Nephron progenitor cell (in vitro differentiated cells): ENCODE measurements at places on chromosomes 11 and 22.

- DNase-seq: no peak
These were observed 27.5 kb downstream of the FBXO7 start for GRCh38 chr22:32501836-32502752.

- no peak for DNase-seq
These were observed 23.5 kb upstream of the ANKK1 start for GRCh38 chr11:113363996-113364641.

DNA sequence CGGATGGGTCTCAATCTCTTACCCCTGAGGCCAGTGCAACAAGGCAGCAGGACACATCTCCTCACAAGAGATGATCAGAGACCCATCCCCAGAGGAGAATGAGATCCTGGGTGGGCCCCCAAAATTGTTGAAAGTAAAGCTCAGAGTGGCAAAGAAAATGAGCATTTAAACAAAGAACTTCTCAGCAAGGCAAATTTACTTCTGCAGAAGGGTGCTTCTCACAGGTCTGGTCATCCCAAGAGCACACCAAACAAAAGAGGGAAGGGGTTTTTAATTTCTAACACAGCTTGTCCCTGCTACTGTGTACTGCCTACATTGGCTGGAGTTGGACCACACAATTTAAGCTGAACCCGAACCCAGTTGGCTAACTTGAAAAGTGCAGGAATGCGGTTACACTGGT lies 1628.6 kb upstream of the RAG2 start:
- DNase-seq: no peak

- no peak for DNase-seq
These were observed 1.9 kb downstream of the CRYBB1 start for GRCh38 chr22:26615830-26616435.

DNA sequence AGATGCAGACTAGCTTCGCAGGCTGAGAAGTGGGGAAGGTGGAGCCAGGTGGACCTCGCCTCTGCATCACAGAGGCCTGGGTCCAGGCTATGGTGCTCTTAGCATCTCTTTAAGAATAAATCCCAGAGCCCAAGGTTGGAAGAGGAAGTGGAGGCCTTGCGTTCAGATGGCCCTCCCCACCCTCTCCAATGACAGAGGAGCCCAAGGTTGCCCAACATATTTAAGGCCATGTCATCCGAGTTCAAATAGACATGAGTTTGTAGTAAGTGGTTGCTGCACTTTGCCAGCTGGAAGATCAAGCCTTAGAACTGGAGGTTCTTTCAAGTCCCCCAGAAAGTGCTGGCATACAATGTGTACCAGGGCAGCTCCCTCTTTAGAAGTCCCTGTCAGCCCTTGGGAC lies 47.1 kb upstream of the HORMAD2 start:
- DNase-seq: no peak

DNA sequence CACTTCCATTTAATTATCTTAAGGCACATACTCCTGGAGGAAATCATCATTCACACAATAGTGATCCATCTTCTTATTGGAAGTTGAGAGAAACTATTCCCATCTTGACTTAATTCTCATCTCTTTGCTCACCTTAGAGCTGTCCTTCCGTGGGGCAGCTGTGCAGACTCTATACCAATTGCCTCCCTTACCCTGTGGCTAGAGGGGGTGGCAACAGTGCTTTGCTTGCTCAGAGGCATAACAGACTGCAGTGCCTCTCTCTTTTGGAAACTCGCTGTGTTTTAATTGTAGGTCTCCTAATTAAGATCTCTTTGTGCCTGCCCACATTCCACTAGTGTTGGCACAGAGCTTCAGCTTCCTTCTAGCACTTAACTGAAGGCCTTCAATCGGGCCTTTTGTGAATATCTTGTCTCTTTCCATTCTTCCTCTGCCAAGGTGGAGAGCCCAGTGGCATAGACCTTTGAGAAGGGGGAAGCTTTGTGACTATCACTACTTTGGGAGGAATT lies 5.5 kb downstream of the KMT2A start:
- DNase-seq: no peak

GRCh38 chr11:10305964-10306918 lies 1.4 kb downstream of the ADM start:
- DNase-seq: peak; percentile 58

- DNase-seq: no peak
These were observed 15.1 kb upstream of the AIFM3 start for GRCh38 chr22:20951932-20952380.

DNA sequence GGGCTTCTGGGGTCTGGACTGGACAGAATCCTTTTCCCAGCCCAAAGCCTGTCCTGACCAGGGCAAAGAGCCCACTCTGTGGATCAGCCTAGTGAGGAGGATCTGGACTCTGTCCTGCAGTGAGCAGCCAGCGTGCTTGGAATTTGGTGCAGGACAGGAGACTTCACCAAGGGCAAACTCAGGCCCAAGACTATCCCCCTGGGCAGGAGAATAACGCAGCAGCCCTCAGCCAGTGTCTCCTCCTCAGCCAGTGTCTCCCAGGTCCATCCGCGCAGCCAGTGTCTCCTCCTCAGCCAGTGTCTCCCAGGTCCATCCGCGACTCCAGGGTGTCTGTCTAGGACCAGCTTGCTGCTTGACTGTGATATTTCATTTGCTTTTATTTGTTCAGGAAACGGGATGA lies 1334.0 kb downstream of the TBC1D22A start:
- DNase-seq: no peak

DNA sequence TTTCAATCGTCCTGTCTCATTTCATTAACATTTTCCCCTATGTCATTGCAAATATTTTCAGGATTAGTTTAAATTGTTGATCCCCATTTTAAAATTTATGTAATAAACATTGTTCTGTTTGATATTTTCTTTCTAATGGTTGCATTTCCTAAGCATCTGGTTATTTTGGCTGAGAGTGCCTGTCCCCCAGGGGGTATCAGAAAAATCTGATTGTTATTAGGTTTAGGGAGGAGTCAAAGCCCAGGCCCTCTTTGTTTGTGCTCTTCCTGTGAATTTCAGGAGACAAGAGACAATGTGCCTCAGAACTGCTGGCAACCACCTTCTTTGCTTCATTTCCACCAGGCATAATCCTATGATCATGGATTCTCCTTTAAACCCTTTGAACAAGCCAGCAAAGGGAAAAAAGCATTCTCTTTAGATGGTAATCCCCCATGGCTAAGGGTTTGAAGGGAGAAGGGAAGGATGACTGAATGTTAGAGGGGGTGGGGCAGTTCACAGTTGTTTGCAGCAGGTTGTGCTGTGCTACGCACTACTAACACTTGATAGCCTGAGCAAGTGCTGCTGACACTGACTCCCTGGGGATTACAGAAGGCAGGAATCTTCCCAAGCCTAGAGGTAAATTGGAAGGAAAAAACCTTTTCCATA lies 462.4 kb upstream of the LRRC4C start:
- peak; percentile 4 for DNase-seq

DNA sequence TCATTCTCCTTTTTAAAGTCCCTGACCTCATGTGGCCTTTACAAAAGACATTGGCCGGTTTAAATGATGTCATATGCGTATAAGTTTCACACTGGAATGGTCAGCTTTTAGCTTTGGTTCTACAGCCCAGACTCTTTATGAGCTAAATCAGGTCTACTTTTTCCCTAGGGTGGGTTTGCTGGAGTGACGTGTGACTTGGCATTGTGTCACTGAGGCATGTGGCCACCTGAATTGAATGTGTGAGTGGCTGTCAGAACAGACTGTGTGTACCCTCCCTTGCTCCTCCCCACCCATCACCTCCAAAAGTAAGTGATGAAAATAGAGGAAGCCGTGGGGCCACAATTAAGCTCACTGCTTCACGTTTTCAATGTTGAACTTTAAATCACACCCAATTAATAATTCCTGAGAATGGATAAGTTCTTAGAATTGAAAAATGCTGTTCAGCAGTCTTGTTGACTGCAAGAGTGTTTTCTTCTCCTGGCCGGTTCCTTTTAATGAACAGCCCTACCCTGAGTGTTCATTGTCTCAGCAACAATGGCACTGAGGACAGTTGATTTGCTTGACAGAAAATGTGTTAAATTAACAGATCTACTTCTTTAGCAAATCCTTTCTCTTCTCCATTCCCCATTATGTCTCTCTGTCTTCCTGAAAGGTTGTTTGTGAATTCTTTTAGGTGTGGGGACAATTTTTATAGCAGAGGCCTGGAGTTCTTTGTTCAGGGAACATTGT lies 11.3 kb downstream of the CECR2 start:
- no peak for DNase-seq

GRCh38 chr22:46803031-46803880 lies 40.8 kb downstream of the TBC1D22A start:
- peak; percentile 67 for DNase-seq

DNA sequence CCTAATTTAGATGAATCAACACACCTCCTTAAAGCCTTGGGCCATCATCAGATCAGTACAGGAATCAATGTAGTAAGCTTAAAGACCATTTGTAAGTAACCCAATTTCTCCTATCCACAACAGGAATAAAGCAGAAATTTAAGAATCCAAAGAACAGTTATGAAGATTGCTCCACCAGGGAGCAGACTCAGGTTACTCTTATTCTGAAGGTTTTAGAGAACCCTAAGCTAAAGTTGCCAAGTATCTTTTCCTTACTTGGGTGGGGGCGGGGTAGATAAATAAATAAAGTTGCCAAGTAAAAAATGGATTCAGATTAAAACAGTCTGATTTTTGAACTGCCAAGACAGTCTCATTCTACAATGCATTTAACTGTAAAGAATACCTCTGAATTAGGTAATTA lies 18.1 kb downstream of the CKAP5 start:
- DNase-seq: no peak

DNA sequence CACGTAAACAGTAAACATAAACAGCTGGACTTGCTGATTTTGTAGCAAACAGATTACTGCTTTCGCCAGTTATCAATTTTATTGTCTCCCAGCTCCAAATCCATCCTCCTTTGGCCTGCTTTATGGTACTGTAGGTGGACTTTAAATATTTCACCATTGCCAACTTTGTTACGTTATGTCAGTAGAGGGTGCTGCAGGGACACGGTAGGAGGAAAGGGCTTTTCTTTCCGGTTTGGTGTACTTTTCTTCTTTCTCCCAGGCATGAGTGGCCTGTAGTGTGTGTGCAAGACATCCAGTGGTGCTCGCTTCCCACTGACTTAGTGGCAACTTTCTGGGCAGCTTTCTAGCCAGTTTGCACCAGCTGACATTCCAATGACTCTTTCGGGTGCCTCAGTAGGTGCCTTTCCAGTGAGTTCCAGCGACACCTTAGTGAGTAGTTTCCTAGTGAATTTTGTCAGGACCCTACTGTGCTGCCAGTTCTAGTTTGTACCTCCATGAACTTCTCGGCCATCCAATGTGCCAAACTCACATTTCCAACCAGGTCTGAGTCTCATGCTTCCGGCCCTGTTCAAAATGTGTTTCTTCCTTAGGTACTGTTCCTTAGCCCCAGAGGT lies 267.6 kb upstream of the TENM4 start:
- DNase-seq: peak; percentile 33

GRCh38 chr22:48568736-48569330 lies 1258.8 kb downstream of the BRD1 start:
- no peak for DNase-seq

DNA sequence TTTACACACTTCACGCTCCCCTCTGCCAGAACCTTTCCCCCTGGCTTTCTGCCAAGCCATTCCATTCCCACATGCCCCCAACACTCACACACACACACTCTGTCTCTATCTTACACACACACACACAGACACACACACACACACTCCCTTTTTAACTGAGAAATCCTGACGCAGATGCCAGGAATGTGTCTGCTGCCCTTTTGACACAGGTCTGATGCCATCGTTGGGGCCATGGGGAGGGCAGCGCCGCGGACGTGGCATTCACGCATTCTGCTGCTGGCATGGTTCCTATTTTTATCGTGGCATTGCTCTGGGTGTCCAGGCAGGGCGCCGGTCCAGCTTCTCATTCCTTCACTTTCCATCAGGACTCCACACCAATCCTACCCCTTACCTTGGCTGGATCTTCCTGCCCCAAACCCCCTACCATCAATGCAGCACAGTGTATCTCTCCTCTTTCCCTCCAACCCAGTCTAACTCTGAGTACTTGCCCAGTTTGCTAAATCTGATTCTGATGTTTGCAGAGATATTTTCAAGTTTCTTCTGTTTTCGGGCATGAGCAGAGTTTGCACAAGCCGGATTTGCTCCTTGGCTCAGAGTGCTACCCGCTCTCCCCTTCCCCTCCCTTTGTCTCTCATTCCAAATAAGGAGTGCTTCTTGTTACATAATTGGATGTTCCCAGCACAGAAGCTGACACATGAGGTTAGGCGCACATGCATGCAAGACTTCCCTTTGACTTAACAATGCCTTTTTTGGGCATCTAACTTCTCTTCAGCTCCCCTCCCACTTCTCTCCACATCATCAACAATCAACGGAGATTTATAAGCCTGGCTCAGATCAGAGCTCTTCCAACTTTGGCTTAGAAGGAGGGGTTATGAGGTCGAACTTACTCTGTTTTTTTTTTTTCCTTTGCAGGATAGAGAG lies 18.8 kb downstream of the SNX19 start:
- no peak for DNase-seq

DNA sequence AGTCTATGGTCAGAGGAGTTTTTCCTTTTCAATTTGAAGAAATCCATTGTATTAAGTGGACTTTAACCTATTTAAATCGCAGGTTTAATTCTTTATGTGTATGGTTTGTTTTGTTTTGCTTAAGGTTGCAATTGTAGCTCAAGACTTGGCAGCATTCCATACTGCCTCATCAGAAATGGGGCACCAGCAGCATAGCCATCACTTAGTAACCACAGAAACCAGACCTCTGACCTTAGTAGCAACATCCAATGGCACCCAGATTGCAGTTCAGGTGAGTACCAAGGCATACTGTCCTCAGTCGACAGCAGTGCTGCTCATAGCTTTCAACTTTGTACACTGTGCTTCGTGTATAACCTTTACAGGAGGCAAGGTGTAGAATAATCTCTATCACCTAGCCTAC lies 48.4 kb upstream of the WEE1 start:
- DNase-seq: no peak

DNA sequence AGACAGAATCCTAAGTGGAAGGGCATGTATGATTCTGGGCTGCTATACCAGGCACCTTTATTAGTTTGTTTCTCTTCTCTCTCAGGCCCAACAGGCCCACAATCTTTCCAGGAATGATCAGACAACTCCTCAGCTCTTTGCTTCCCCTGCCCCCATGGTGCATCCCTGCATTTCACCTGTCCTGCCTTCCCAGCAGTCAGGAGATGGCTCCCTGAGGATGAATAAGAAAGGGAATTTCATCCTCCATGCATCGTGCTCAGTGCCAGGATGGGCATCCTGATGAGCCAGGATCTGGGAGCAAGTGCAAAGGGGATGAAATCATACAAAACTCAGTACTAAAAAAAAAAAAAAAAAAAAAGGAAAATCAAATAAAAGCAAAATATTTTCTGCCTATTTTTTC lies 18.6 kb upstream of the NTM start:
- DNase-seq: no peak

DNA sequence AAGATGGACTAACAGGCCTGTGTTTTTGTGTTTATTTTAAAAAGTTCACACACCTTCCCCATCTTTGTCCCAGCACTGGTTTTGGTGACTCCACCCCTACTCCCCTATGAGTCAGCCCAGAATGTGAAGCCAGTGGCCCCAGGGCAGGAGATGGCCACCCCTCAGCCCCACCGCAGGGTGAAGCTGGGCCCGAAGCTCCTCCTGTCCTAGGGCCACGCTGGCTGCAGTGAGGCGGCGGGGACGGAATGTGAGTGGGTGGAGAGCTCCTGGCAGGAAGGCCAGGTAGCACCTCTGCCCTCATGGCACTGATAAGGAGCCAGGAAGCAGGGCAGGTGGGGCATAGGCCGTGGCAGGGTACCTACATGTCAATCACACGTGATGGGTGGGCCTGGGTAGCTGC lies 39.9 kb downstream of the SGSM3 start:
- DNase-seq: no peak
